ENCODE measurements at places on chromosomes 6 and 20. TPM values are rescaled to one million over a fixed set of nuclear protein-coding genes. Genes with fewer than 3 reads are reported as not detected.

Gene UNC5CL
- 0.58 TPM for total RNA-seq

DNA sequence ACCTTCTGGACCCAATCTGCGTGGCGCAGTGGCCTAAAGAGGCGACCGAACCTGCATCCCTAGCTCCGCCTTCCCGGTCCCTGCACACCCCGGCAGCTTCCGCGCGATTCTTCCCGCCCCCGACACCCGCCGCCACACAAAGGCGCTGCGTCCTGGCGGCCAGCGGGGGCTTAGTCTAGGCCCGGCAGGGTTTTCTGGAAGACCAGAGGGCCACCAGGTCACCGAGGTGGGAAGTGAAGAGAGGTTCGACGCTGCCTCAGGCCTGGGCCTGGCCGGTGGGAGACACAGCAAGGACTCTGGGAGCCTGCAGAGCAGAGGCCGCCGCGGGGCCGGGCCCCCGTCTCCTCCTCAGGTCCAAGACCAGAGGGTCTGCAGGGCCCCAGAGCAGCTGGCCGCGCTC is 154.9 kb downstream of the OR2B2 start:
- no peak for DNase-seq

DNA sequence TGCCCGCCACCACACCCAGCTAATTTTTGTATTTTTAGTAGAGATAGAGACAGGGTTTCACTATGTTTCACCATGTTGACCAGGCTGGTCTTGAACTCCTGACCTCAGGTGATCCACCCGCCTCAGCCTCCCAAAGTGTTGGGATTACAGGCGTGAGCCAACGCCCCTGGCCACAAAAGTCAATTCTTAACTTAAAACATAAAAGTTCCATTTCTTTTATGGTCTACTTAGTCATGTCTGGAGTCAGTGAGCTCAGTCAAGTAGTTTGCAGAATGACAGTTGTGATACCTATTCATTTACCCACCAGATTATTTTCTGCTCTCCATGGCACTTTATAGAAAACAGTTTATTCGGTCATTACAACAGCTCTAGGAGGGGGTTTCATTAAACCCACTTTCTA is 103.1 kb upstream of the ESR1 start:
- DNase-seq, result no peak

GRCh38 chr6:12935637-12936036 is 219.1 kb downstream of the PHACTR1 start:
- no peak for DNase-seq

DNA sequence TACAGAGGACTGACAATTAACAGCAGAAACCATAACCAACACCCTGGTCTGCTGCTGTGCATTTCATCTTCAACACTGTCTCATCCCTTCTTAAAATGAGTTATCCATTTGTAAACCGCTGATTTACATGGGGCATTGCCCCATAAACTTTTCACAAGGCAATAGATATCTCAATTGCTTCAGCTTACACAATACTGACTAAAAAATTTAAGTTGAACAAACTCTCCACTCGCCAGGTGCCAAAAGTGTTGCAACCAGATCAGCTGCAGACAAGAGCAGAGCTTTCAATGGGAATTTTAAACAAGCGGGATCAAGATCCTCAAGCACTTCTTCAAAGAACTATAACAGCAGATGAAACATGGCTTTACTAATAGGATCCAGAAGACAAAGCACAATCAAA is 183.0 kb downstream of the TASP1 start:
- DNase-seq, result no peak

DNA sequence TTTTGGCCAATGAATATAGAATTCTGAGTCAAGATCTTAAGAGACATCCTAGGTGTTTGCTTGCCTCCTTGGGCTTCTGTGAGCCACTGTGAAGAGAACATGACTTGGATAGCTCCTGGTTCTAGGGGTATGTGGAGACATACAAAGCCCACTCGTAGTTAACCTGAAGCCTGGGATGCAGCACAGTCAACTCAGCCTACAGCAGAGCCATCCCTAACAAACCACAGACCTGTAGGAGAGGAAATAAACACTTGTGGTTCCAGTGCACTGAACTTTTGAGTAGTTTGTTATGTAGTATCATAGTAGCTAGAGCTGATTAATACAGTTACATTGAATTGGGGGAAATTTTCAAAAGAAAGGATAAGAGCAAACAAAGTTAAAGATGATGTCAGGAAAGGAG is 474.4 kb upstream of the HSF2 start:
- no peak for DNase-seq

GRCh38 chr6:132464538-132465256 is 48.2 kb downstream of the STX7 start:
- peak; percentile 27 for DNase-seq

DNA sequence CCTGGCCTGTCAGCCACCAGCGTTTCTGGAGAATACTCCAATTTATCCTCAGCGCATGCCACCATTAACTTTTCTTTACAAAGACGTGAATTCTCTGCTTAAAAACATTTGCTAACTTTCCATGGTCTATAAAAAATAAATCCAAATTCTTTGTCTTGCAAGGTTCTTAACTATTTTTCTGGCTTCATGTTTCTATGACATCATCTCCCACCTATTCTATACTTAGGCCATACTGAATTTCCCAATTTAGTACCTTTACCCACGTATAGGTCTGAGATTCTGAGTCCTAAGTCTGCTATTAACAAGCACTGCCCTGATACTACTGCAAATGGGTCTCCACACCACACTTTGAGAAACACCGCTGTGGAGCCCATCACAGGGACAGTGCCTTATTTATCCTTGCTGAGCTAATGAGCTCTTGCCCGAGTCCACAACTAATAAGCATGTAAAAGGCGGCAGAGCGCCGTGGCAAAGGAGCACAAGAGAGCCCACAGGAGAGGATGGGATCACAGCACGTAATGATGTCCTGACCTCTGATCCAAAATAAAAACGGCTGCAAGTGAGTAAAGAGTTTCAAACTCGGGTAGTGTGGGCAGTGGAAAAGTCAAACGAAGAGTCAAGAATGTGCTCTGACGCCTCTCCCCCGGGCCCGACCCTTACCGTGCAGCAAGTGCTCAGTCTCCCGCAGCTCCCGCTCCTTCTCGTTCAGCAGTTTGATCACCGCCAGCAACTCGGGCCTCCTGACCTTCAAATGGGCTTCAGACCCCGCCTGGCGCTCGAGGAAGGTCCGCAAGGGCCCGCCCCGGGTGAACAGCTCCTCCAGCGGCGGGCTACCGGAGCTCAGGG is 519 bp downstream of the MTRF1L start:
- DNase-seq, result no peak

DNA sequence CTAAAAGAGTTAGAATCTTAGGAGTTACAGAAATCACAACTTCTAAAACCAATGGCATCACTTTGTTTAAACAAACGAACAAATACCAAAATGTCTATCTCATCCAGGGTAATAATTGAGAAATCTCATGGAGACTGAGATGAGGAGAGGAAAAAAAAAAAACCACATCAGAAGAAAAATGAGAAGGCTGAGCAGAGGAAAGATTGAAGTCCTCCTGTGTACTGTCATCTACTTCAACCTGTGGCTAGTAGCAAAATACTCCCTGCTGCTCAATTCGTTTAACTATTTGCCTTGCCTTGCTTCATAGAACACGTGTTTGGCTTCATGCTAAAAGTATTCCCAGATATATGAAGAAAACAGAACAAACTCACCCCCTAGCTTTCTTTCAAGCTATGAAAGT is 143.7 kb downstream of the PDE10A start:
- no peak for DNase-seq

DNA sequence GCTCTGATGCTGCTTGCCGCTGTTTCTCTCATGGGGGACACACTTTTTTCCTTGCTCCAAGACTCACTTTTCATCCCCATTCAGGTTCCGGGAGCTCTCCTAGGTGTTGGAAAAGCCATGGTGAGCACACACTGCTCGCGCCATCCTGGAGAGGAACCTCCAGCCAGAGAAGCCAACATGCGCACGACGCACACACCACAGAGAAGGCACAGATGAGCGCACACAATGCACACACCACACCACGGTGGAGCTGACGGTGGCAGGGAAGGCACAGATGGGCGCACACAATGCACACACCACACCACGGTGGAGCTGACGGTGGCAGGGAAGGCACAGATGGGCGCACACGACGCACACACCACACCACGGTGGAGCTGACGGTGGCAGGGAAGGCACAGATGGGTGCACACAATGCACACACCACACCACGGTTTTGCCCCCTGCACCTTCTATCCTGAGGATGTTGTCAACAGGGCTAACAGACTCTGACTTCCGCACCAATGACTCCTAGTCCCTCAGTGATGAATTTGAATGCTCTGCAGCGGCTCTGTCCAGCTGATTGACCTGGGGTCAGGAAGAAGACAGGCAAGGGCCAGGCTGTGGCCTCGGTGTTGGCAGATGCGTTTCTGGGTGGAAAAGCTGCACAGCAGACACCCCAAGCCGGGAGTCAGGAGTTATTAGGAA is 154.7 kb downstream of the ERMARD start:
- no peak for DNase-seq

DNA sequence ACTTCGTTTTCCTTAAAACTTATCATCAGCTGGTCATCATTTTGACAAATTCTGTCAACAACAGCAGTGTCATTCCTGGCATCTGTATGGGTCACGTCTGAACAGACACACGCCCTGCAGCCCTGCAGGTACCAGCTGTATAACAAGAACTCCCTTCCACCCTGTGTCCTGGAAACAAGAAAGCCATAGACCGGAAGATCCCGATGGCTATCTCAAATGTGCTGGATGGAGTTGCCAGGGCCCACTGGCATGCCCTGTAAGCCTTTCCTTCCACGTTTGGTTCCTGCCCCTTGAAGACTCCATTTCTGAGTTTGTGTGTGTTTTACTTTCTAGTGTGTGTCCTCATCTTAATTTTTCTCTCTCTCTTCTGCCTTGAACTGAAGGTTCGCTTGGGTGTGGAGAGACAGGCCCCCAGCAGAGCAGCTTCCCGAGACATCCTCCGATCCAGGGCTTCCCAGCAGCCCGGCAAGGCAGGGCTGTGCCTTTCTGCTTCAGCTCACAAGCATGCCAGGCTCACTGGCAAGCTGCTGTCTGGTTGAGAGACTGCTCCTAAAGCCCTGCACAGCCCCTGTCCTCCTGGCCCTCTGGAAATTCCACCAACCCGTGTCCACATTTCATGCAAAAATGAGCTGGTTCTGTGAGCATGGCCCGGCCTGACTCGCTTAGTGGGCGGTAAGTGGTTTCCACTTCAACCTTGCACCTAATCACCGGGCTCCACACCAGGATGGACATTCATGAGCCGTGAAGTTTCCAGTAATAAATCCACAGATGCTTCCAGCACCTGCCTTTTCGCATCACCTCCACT is 8.7 kb downstream of the GFRA4 start:
- peak; percentile 33 for DNase-seq

Gene OR12D3
- not detected for total RNA-seq

Gene FAM184A
- 1.2 TPM for total RNA-seq

Gene RAB44
- total RNA-seq, result under 0.01 TPM

Gene MATN4
- not detected for total RNA-seq

Gene DNAH8
- not detected for total RNA-seq

Measured in epithelial cell of proximal tubule (primary cell).